ENCODE measurements at places on chromosomes 16 and 17. TPM values are rescaled to one million over a fixed set of nuclear protein-coding genes. Genes with fewer than 3 reads are reported as not detected.

The EZH1 gene
- polyA plus RNA-seq: 16.0 TPM

The RUNDC3A gene
- not detected for polyA plus RNA-seq

The CD300E gene
- 0.91 TPM for polyA plus RNA-seq

The ARHGAP23 gene
- 31.5 TPM for polyA plus RNA-seq

The KRTAP29-1 gene
- not detected for polyA plus RNA-seq

The ZG16 gene
- polyA plus RNA-seq: not detected

The SDR42E2 gene
- polyA plus RNA-seq: 0.15 TPM

- no peak for DNase-seq
Observed at GRCh38 chr17:41614098-41614497, 1.5 kb upstream of the KRT16 start.

- DNase-seq: no peak
Observed at GRCh38 chr17:14270508-14270907, 30.4 kb upstream of the HS3ST3B1 start.

All from heart right ventricle (tissue), 16 donors.